ENCODE measurements at places on chromosomes 7 and 10.
A peak's percentile ranks its signal among the peaks of the same experiment; 100 is the strongest.

DNA sequence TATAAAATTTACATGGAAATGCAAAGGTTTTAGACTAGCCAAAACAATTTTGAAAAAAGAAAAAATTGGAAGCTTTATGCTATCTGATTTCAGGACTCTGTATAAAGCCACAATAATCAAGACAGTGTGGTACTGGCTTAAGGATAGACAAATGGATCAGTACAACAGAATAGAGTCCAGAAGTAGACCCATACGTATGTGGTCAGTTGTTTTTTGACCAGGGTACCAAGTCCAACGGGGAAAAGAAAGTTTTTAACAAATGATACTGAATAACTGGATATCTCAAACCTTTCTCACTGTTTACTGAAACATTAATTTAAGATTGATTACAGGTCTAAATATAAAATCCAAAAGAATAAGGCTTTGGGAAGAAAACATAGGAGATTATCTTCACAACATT lies 79.7 kb downstream of the PODXL start:
- no peak for DNase-seq

DNA sequence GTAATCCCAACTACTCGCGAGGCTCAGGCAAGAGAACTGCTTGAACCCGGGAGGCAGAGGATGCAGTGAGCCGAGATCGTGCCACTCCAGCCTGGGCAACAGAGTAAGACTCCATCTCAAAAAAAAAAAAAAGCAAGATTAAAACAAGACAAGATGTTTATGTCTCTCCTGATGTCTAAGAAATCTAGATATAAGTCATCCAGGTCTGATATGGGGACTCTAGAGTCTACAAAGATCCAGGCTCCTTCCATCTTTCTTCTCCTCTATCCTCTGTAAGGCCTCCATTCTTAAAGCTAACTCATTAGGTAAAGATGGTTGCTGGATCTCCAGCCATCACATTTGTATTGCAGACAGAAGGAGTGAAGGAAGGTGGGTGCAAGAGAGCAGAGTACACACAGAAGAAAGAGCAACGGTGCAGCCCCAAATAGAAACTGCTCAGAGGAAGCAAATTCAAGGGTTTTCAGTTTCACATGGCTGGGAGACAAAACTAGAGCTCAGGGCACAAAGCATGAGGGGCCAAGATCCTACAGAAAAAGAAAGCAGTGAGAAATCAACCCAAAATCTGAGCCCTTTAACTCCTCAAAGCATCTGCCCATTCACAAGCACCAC lies 57.6 kb downstream of the USP6NL start:
- DNase-seq = no peak

GRCh38 chr7:37732253-37732652 lies 48.7 kb downstream of the GPR141 start:
- DNase-seq = no peak

DNA sequence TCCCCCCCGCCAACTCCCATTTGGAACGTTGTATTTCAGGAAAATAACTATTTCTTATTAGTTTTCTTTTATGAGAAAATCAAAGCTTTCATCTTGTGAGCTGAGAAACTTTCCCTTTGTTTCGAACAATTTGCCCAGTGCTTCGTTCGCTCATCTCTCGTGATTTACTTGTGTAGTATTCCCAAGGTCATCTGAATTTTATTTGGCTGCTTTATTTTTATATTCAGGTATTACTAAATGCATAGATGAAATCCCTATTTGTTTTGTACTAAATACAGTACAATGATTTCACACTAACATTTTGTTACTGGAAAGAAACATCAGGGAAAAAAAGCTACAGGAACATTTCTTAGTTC lies 12.0 kb upstream of the EBLN1 start:
- DNase-seq = no peak

DNA sequence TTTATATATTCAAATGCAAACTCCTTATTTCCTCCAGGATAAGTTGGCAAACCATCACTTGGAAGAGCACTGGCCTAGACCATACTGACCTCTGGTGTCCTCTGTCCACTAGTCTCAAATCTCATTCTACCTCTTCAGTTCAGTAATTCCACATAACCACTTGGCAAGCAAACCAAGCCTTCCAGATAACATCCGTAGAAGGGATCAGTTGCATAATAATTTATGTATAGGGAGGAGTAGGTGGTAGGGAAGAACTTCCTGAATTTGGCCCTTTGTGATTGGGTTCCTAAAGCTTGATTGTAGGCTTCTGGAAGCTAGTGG lies 55.0 kb downstream of the WAC start:
- DNase-seq = no peak

DNA sequence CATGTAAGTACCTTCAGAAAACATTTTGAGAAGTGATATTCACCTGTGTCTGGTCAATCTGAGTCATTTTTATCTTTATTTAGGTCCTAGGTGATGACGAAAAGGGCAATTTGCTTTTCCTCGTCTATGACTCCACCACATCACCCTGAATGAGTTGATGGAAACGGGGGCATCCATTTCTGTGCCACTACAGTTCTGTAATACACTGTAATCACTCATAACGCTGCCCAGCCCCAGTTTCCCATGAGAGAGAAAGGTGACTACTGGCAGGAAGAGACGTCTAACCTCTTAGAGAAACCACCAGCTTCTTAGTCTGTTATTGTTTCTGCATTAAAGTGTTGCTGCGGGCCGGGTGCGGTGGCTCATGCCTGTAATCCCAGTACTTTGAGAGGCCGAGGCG lies 205.3 kb upstream of the MKLN1 start:
- peak; percentile 25 for DNase-seq

DNA sequence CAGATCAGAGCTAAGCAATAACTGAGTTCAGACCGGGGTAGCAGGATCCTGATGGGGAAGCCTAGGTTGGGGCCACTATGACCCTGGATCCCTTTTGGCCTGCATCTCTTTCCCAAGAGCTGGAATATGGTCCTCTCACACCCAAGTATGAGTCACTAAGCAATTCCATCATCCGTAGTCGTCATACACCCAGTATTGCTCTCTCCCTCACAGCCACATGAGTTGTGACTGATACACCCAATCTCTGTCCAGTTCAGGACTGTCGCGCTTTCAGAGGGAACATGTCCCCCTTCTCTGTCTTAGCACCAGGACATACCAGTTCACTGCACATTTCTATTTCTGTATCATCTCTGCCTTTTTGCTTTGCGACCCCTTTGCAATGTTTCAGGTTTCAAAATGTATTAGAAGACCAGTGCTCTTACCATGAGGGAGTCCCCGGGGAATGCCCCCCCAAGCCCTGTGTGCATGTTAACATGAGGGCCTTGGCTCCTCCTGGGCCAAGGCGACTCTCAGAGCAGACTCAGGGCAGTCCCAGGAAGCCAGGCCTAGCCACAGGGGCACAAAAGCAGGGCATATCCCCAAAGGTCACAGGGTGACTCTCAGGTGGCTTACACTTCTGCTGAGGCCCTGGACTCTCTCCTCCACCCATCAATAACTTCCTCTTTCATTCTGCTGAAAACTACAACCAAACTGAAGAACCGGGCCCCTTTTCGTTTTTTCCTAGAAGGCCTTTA lies 75.3 kb upstream of the SAMD8 start:
- no peak for DNase-seq
